ENCODE measurements at places on chromosomes 7 and 10.

DNA sequence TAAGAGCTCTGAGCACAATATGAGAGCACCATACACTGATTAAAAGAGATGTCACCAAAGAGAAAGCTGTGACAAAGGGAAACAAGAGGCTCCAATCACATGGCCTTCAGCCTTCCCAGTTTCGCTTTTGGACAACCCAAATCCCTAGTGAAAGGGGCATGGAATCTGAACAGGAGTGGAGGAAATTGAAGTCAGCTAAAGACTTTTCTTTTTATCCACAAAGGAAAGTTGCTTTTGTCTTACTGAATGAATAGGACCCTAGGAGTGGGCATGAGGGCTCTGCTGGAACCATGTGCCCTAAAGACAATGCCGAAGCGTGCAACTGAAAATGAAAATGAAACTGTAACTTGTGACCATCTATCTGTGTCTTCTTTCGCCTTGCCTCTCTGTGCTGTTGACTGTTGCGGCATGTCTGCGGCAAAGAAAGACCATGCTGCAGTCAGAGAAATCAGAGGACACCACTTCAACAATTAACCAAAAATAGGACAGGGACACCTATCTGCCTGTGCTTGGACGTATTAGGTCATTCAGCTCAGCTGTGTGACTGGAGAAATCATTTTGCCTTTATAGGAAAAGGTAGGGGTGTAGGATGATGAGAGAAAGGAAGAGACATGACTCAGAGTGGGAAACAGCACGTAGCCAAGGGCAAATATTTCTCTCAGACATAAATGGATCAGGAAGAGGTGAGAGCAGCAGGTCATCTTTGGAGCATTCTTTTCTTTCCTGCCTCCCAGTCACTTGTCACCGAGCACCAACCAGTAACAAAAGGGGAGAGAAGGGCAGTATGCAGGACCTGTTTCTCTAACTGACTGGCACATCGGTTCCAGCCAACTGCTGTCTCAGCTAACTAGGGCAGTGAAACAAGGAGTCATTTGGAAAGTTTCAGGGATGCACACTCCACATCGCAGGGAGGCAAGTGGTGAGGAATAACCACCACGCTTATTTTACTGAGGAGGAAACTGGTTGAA lies 12.3 kb downstream of the CAV2 start:
- DNase-seq: no peak

GRCh38 chr7:128221929-128222403 lies 19.1 kb upstream of the LEP start:
- DNase-seq: no peak

DNA sequence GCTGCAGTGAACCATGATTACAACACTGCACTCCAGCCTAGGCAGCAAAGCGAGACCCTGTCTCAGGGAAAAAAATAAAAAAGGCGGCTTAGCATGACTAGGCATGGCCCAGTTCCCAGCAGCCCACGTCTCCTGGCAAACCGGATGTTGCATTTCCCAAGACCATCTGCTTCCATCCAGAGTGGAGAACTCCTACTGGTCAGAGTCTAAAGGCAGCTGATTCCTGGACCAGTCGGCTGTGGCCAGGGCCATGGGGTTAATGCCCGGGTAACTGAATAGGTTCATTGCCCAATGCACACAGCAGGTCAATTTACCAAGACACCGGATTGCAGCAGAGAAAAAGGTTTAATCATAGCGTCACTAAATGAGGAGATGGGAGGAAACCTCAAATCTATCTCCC lies 133.1 kb downstream of the MYL10 start:
- DNase-seq: no peak

DNA sequence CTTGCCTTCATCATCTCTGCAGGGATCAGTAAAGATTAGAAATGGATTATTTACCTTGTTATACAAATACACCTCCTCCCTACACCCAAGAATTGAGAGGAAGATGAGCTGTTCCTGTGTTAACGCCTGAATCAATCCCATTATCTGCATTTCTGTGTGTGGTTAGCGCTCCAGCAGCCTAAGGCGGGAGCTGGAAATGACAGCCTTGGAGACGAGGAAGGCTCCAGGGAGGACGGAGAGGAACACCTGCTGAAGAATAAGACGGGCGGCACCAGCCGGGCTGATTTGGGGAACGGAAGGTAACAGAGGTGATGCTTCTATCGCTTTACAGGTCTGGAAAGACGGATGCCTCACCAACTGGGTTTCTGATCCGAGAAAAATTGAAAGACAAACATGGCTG lies 34.2 kb upstream of the DDC start:
- DNase-seq: no peak

DNA sequence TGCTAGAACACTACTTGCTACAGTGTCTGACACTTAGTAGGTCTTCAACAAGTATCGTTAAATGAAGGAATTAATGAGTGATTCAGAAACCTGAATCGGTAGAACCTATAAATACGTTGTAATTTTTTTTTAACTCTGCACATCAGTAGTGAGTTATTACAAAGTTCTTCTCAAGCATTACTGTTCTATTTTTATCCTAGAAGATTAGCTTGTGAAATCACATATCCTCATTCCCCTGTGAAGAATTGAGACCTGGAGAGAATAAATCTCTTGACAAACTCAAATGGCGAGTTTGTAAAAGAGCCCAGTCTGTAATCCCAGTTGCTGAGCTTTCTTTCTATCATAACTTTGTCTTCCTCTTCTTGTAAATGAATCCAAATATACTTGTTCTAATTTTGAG lies 34.7 kb downstream of the HYAL4 start:
- DNase-seq: no peak

GRCh38 chr7:128105228-128106022 lies 74.2 kb upstream of the LRRC4 start:
- no peak for DNase-seq

DNA sequence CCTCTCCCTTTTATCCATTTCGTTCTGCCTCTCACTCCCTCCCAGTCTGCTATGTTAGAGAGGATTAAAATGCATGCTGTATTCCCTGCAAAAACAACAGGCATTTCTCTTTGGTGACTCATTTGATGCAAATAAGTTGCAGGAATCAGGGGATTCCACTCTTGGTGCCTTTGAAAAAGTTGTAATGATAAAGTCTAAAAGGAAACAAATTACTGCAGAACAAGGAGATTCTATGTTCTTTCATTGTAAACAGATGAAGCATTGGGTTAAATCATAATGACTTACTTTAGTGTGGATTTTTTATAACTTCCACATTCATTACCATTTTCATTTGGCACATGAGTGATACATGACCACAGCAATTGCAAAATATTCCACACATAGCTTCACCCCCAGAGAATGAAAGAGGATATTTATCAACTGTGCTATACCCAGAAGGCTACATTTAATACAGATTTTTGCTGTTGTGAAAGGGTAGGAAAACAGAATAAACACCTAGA lies 33.4 kb upstream of the ABLIM1 start:
- no peak for DNase-seq

GRCh38 chr10:57948796-57949195 lies 318.9 kb downstream of the IPMK start:
- no peak for DNase-seq

GRCh38 chr10:4546500-4546899 lies 279.5 kb upstream of the AKR1E2 start:
- DNase-seq: no peak

GRCh38 chr10:107022600-107023354 lies 141.7 kb downstream of the SORCS1 start:
- no peak for DNase-seq

DNA sequence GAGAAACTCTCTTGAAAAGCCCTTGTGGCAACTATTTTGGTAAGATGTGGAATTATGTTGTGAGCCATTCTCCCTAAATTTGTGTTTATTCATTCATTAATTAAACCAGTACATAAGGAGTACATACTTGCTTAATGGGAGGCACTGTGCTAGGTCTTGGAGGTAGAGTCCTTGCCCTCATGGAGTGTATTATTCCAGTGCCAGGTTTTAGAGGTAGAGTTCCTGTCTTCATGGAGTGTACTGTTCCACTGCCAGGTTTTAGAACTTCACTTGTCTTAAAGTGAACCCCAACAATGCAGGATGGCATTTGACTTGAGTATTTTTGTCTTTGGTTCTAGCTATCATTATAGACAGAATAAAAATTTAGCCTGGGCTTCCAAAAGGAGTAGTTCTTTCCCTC lies 8.8 kb downstream of the MXI1 start:
- no peak for DNase-seq

DNA sequence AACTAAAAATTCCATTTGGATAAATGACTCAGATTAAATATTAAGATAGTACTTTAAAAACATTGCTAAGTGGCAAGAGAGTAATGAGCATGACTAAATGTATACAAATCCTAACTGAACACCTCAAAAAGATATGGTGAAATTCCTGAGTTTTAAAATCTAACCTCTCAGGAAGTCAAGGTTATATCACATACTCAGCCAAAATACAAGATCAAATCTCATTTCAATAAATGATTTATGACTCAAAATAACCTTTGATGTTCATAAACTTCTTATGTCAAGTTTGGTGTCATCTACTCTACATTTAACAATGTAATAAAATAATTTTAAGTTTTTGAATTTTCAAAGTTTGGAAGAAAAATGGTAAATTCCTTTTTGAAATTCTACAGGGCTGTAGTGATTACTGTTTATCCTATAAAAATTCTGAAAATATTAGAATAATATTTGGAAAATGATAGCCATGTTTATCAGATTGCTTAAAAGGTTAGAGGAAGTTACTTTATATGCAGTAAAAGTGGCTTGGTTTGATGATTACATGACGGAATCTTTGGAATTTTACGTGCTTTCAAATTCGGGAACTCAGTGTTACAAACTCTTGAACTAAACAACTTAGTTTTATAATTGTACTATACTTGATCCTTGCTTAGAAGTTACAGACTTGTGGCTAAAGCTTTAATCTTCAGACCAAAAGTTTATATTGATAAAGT lies 43.7 kb downstream of the ASZ1 start:
- no peak for DNase-seq

DNA sequence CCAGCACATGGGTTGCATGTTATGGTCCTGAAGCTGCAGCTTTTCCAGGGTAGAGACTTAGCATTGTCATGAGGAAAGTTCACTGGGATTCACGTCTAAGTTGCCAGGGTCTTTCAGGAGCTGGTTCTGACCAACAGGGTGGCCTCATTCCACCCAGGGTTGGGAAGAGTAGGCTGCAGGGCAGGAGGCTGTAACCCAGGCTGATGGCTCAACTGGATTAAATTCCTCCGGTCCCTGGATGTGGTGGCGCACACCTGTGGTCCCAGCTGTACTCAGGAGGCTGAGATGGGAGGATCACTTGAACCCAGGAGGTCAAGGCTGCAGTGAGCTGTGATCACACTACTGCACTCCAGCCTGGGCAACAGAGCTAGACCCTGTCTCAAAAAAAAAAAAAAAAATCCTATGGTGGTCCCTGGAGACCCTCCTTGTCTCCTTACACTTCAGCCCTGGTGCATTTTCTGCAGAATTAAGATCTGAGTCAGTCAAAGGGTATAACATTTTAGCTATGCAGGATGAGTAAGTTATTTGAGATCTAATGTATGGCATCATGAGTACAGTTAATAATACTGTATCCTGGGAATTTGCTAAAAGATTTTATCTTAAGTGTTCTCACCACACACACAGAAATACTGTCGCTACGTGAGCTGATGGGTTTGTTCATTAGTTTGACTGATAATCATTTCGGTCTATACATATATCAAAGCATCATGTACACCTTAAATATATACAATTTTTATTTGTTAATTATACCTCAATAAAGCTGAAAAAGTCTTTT lies 44.0 kb downstream of the ASB13 start:
- no peak for DNase-seq

DNA sequence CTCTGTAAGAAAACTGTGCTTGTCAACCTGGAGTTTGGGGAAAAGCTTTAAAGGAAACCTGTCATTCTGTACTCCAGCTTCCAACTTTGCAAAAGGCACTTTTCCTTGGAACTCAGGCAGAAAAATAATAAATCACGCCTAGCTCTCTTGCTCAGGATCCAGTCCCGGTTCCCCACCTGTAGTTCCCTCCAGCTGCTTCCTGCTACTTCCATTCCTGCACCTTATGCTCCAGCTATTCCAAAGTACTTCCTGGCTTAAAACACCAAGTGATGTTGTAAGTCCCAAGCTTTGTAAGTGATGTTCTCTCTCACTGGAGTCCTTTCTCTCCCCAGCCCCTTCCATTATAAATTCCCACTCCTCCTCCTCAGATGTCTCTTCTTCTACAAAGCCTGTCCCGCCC lies 98.6 kb downstream of the GRM8 start:
- DNase-seq: no peak

All from forelimb muscle (tissue), 1 donor.